ENCODE measurements at places on chromosomes 4 and X.

GRCh38 chr4:165874072-165874790, 1.2 kb downstream of the TLL1 start:
- DNase-seq = no peak

DNA sequence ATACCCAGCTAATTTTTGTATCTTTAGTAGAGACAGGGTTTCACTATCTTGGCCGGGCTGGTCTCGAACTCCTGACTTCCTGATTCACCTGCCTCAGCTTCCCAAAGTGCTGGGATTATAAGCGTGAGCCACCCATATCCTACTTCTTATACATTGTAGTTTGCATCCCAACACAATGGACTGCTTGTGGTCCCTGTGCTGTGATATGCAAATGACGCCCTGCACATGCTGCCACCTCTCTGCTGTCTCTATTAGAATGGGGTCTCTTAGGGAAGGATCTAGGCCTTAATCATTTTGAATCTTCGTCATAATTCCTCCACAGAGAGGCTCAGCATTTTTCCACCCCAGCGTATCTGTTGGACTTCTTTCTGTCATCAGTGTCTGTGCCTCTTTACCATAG, 595.9 kb downstream of the ADGRL3 start:
- no peak for DNase-seq

DNA sequence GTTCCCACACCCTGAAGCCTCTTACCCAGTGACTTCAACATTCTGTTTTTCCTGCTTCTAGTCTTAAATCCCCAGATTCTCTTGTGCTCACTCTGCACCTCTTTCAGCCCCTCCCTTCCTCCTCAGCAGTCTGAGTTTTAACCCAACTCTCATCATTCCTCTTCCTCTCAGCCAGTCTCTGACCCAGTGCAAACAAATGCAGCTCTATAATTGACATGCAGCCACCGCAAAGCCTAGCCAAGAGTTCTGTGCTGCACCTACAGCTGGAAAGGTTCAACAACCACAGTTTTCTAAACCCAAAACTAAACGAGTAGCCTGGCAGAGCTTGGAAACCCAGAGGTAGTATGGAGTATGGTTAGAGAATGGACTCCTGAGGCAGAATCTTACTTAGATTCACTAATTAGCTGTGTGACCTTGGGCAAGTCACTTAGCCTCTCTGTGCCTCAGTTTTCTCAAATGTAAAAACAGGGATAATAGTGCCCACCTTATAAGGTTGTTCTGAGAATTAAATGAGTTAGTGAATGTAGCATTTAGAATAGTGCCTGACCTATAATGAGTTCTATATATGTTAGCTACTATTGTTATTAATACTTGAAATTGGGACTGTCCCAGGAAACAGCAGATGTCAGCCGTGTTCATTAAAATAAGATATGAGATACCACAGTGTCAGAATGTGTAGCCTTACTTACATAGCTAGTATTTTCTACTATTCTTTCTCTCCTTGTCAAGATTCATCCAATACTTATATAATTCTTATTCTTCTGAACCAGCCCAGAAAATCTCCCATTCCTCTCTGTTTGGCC, 3.5 kb downstream of the TMEM154 start:
- no peak for DNase-seq

DNA sequence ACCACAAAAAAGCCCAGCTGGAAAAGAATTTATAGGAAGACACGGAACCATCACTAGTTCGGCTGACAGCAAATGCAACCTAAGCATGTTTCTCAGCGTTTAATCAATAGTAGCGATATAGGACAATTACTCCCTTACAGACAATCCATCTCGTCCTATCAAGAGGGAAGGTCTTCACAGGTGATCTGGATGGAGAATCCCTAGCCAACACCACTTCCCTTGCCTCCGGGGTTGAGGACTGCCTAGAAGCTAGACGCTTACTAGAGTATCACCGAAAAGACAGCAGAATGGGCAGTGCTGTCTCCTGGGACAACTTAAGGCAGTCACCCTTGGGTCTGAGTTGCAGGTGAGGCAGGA, 32.1 kb upstream of the MAML3 start:
- no peak for DNase-seq

- DNase-seq = no peak
Measured at GRCh38 chr4:138636781-138637180, 378.8 kb upstream of the NOCT start.

DNA sequence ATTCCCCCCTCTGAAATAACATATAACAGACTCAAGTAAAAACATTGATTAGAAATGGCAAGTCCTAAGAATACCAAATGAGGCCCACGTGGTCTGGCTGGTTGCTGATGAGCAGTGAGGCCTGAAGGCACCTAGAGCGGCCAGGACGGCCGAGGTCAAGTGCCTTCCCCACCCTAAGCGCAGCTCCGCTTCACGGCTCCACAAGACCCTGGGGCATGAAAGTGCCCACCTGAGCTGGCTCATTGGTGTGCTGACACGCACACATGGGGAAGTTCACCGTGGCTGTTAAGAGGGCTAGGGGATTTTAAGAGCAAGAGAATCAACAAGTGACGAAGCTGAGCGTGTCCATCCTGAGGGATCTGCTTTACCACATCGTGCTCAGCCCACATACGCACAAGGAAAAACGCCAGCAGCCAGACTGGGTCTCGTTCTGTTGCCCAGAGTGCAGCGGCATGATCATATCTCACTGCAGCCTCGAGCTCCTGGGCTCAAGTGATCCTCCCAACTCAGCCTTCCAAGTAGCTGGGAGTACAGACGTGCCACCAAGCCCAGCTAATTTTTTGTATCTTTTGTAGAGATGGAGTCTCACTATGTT, 22.4 kb downstream of the DCTD start:
- no peak for DNase-seq

DNA sequence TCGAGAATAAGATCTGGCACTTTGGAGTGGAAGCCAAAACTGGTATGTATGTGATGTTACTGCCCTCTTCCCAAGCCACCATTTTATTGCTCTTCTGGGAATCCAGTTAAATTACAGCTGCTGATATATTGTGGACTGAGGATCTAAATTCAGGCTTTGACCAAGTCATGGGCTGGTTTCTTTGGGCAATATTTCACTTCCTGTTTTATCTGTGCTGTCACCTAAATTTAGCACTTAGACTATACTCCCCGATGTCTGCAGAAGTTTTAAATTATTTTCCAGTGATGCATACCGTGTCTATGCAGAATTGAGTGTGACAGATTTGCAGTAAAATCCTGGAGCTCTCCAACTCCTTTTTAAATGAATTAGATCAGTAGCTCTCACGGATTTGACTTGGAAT, 100.0 kb downstream of the TEX13A start:
- DNase-seq = no peak

DNA sequence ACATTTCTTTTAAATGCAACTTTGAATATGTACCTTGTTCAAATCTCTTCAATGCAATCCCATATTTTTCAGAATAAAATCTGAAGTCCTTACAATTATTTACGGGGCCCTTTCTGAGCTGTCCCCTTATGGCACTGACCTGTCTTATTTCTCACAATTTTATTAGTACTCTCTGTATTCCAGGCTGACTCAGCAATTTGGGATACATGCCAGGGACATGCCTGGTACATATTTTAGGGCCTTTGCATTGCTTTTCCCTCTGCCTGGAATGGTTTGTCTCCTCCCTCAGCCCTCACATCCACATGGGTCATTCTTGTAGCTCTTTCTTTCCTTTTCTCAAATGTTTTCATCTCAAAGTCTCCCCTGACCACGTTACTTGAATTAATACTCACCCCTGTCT, 172.2 kb upstream of the TECRL start:
- DNase-seq = no peak

GRCh38 chr4:148735432-148736155, 293.4 kb upstream of the NR3C2 start:
- no peak for DNase-seq

- DNase-seq = peak; percentile 36
Measured at GRCh38 chr4:87555773-87556619, 26.8 kb upstream of the SPARCL1 start.

- no peak for DNase-seq
Measured at GRCh38 chrX:63658920-63659319, 126.1 kb downstream of the ARHGEF9 start.

- no peak for DNase-seq
Measured at GRCh38 chr4:56086561-56086960, 137.8 kb downstream of the CEP135 start.

DNA sequence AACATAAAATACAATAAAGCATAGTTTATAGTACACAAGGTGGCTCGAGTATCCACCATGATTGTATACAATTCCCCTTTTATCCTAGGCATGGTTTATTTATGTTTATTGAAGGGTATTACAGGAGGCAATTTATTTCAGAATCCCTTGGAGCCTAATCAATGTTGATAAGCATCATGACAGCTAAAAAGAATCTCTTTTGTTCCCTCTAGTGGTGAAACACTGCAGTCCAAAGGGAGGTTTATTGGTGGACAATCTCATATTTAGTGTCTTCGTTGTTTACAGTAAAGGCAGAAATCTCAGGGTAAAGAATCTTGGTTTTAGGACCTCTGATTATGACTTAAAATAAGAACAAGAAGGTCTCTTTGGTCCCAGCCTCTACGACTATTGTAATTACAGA, 1712.5 kb downstream of the C4orf33 start:
- no peak for DNase-seq

DNA sequence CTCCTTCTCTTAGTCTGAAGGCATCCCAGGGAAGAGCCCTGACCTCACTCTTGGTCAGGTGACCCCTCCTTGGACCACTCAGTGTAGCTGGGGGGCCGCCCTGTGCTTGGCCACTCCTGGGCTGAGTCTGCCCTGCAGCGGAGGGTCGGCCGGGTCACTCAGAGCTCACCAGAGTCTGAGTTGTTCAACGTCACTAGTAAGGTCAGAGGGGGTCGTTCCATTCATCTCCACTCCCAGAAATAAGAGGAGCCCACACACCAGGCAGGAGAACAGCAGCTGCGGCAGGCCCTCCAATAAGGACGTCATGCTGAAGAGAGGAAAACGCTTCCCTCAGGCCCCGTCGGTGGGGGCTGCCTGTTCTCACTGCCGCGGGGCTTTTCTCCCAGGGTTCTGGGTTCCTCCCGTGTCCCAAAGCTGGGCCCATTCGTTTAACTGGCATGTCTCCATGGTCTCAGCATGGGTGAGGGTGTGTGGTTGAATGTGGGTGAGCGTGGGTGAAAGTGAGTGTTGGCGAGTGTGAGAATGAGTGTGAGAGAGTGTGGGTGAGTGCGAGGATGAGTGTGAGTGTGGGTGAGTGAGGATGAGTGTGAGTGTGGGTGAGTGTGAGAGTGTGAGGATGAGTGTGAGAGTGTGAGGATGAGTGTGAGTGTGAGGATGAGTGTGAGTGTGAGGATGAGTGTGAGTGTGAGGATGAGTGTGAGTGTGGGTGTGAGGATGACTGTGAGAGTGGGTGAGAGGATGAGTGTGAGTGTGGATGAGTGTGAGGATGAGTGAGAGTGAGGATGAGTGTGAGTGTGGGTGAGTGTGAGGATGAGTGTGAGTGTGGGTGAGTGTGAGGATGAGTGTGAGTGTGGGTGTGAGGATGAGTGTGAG, 47.7 kb downstream of the ING2 start:
- DNase-seq = no peak

DNA sequence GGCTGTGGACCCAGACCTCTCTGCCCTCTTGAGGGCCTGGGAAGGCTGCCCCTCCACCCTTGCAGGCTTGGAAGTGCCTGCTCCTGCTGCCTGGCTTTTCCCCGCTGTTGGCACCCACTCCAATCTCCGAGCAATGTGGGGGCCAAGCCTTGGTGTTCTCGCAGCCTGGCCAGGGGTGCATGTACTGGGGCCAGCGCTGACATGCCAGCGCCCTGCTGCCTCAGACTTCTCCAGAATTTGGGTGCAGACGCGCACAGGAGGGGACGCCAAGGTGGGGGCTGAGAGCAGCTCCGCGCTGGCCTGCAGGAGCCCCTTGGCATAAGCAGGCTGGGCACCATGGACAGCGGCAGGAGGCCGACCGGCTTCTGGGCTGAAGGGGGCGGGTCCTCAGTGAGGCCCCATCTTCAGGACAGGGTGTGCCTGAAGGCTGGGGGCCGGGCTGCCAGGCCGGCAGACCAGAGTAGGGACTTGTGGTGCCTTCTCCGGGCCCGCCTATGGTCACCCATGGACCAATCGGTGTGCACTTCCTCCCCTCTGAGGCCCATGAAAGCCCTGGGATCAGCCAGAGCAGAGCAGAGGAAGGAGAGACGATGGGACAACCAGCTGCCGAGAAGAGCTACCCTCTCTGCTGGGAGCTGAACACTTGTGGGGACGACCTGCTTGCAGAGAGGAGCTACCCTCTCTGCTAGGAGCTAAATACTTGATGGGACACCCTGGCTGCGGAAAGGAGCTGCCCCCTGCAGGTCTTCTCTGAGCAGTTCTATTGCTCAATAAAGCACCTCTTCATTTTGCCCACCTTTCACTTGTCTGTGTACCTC, 118.3 kb downstream of the DNAAF6 start:
- no peak for DNase-seq

DNA sequence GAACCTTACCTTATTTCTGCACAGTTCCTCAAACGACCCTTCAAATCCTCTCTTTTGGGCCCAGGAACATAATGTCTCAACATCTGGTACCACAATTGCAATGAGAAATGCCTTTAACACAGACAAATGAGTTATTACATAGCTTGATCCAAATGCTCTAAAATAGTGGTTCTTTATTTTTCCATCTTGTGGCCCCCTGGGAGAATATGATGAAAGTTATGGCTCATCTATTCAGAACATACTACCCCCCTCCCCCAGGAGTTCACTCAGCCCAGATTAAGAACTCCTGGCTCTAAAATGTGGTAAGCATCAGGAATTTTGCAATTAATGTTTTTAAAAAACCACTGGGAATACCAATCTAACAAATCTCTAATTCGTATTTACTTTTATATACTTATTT, 23.9 kb upstream of the CENPU start:
- no peak for DNase-seq

- DNase-seq = no peak
Measured at GRCh38 chr4:101710806-101711205, 79.7 kb upstream of the BANK1 start.

GRCh38 chr4:1331591-1332353, 15.2 kb upstream of the UVSSA start:
- DNase-seq = no peak

- no peak for DNase-seq
Measured at GRCh38 chr4:176306837-176307665, 12.7 kb upstream of the SPCS3 start.

- no peak for DNase-seq
Measured at GRCh38 chr4:75180790-75181776, 248.2 kb downstream of the PARM1 start.

GRCh38 chr4:10115271-10115796, 1.3 kb downstream of the WDR1 start:
- no peak for DNase-seq
